Esophagus muscularis mucosa (tissue), 4 donors: ENCODE measurements at places on chromosomes 1 and 21. TPM values are rescaled to one million over a fixed set of nuclear protein-coding genes. Genes with fewer than 3 reads are reported as not detected.

DNA sequence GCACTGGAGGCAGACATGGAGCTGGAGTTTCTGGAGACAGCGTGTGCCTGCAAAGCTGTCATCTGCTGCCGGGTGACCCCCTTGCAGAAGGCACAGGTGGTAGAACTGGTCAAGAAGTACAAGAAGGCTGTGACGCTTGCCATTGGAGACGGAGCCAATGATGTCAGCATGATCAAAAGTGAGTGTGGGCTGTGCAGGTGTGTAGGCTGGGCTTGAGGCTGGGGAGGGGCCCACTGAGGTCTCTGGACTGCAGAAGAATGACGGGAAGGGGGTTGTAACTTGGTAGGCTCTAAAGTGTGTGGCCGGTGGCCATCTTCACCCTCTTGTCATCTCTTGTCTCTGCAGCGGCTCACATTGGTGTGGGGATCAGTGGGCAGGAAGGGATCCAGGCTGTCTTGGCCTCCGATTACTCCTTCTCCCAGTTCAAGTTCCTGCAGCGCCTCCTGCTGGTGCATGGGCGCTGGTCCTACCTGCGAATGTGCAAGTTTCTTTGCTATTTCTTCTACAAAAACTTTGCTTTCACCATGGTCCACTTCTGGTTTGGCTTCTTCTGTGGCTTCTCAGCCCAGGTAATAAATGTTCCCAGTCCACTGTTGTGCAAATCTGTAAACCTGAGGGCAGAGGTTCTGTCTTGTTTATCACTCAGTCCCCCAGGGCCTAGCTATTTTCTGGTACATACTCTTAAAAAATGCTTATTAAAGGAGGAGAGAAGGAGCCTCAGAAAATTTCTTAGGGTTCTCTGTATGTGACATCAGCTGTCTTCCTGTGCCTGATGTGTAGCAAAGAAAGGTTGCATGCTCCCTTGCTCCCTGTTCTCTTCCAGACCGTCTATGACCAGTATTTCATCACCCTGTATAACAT is 19.9 kb downstream of the ATP8B2 start:
- peaks cover 93% of the 10 kb centered on the region for H3K36me3 ChIP-seq
- no peak overlapping the region for H3K27ac ChIP-seq
- no peak for DNase-seq
- H3K27me3 ChIP-seq: no peaks in the 10 kb centered on the region
- H3K4me3 ChIP-seq: no peak overlapping the region

DNA sequence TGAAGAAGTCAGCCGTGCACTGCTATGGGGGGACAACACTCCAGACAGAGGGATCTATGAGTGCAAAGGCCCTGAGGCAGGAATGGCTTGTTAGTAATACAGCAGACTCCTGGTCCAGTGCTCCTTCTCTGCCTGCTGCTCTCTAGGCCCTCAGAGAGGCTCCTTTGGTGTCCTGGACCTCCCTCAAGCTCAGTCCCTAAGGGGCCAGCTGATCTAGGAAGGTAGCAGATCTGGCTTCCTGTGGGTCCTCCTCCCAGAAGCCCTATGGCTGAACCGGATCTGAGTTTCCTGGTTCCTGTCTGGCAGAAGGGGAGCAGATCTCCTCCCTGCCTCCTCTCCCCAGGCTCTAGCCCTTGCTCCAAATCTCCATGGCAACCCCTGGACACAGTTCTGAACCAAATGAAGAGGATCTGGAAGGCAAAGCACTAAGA is at the start of gene LDLRAD2:
LDLRAD2 (plus strand) TSS at position 391 of the 431 bp plus-strand sequence. CDS start 187 bp downstream, outside the sequence.
- H3K27me3 ChIP-seq: no peaks in the 10 kb centered on the region
- no peak within 1 kb of the TSS for H3K27ac ChIP-seq
- no peaks in the 10 kb centered on the region for H3K36me3 ChIP-seq

DNA sequence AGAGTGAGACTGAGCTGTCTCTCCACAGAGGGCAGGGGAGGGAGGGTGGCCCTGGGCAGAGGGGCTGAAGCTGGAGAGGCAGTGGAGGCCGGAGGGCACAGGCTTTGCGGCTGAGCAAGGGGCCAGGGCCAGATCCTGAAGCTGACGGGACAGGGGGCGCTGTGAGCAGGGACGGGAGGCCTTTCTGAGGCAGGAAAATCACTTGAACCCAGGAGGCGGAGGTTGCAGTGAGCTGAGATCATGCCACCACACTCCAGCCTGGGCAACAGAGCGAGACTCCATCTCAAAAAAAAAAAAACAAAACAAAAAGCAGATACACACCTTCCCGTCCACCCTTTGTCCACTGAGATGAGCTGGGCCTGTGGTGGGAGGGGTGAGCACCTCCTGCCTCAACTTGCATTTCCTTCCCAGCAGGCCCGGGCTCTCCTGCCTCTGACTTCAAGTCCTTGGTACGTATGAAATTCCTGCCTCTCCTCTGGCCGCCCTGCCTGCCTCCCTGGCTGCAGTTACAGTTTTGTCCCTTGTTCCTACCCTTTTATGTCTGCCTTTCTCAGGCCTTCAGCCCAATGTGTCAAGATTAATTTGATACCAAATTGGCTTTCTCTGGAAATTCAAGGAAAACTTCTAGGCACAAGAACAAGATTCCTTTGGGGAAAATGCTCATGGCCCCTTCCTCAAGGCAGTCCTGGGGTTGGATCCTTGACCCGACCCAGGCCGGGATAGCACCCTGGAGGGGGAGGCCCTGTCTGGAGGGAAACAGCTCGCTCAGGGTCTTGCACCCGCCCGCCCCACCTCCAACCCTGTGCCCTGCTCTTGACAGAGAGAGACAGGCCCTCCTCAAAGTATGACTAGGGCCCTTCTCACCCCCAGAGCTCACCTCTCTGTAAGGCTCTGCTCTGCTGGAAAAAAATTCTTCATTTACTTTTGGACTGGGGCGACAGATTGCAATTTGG is 11.2 kb upstream of the ADAMTSL4 start:
- H3K4me1 ChIP-seq: peaks cover 17% of the 10 kb centered on the region
- no peaks in the 10 kb centered on the region for H3K27me3 ChIP-seq
- DNase-seq: peak; percentile 89
- no peaks in the 10 kb centered on the region for H3K36me3 ChIP-seq
- H3K4me3 ChIP-seq: no peak overlapping the region

OR14K1 gene
- total RNA-seq: not detected

GRCh38 chr1:209641832-209642172 is 10.4 kb downstream of the LAMB3 start:
- no peak for DNase-seq
- H3K36me3 ChIP-seq: no peaks in the 10 kb centered on the region
- H3K27ac ChIP-seq: peak overlapping the region; percentile 79
- peaks cover 41% of the 10 kb centered on the region for H3K4me1 ChIP-seq
- H3K4me3 ChIP-seq: no peak overlapping the region

DNA sequence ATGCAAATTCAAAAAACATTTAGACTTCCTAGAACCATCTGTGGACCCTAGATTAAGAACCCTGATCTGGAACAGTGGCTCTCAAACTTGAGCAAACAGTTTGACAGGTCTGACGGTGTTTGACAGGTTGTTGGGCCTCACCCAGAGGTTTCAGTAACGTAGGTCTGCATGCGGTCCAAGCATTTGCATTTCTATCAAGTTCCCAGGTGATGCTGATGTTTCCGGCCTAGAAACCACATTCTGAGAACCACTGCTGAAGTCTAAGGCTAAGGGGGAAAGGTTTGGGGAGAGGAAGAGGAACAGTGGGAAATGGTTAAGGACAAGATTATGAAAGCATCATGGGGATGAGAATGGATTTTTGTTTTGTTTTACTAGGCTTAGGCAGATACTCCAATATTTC is 48.6 kb downstream of the MDM4 start:
- no peak for DNase-seq
- no peak overlapping the region for H3K4me3 ChIP-seq
- H3K36me3 ChIP-seq: peaks cover 33% of the 10 kb centered on the region
- H3K27ac ChIP-seq: no peak overlapping the region
- H3K4me1 ChIP-seq: peaks cover 12% of the 10 kb centered on the region

DNA sequence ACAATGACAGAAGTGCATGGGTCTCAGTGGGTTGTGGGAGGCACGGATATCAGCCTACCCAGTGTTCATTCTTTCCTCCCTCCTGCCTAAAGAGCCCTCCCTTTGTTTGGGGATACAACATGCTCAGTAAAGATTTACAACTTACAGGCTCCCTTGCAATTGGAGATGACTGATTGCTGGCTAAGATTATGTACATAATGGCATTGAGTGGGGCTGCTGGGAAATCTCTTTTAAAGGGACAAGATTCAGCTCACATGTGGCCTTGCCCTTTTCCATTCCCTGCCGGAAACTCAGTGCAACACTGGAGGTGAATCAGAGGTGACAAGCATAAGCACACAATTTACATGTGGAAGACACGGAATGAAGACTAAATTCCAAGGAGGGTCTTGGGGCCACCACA is 83.7 kb upstream of the CHRM3 start:
- H3K4me1 ChIP-seq: peaks cover 15% of the 10 kb centered on the region
- H3K27ac ChIP-seq: no peak overlapping the region
- DNase-seq: no peak
- no peaks in the 10 kb centered on the region for H3K36me3 ChIP-seq

ASPM gene
- total RNA-seq: 0.75 TPM

DNA sequence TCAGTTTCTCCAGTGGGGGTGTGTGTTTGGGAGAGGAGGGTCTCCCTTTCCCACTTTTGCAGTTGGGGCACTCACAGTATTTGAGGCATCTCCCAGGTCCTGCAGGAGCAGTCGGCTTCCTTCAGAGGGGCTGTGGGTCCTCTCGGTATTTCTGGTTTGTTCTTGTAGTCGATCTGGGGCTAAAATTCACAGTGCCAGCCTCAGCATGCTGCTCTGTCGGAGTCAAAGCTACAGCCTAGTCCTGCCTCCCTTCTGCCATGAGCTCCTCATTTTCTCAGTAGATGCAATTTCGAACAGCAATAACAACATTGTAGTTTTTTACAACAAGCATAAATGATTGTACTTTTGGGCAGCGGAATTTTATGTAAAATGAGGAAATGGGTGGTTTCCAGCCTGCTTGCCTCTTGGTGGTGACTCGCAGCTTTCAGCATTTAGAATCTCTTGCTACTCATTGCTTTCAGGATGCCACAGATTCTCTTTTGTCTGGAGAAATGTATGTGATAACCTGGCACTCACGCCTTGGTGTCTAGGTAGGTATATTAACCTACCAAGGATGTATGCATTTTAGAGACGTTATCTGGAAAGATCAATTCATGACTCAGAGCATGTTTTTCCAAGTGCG is 82.4 kb upstream of the C21orf91 start:
- H3K4me1 ChIP-seq: peaks cover 3% of the 10 kb centered on the region
- H3K36me3 ChIP-seq: no peaks in the 10 kb centered on the region
- no peak overlapping the region for H3K27ac ChIP-seq
- no peaks in the 10 kb centered on the region for H3K27me3 ChIP-seq
- H3K4me3 ChIP-seq: no peak overlapping the region

DNA sequence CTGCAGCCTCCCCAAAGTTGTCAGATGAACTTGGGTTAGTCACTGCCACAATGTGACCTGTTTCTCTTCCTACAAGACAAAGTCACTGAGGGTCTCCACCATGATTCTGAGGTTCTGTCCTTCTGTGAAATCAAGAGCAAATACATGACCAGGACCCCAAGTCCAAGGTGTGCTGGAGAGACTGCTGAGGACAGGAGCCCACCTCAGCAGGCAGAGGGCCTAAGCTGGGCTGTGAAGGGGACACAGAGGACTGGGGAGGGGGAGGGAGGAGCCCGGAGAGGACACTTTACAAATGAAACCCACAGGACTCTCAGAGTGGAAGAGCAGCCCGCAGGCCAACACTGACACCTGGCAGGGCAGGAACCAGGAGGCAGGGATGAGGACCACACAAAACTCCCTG is 3.3 kb downstream of the PGLYRP3 start:
- H3K4me1 ChIP-seq: no peaks in the 10 kb centered on the region
- no peaks in the 10 kb centered on the region for H3K27me3 ChIP-seq
- no peaks in the 10 kb centered on the region for H3K36me3 ChIP-seq
- H3K27ac ChIP-seq: no peak overlapping the region
- DNase-seq: peak; percentile 79

- H3K36me3 ChIP-seq: no peaks in the 10 kb centered on the region
- H3K4me1 ChIP-seq: peaks cover 75% of the 10 kb centered on the region
- H3K27ac ChIP-seq: peak overlapping the region; percentile 84
- no peaks in the 10 kb centered on the region for H3K27me3 ChIP-seq
Measured at GRCh38 chr1:40711465-40712404, 20.2 kb downstream of the NFYC start.

CD53 gene
- 62.0 TPM for total RNA-seq

- no peaks in the 10 kb centered on the region for H3K27me3 ChIP-seq
- H3K4me1 ChIP-seq: peaks cover 18% of the 10 kb centered on the region
- H3K27ac ChIP-seq: no peak overlapping the region
- DNase-seq: no peak
- no peak overlapping the region for H3K4me3 ChIP-seq
Measured at GRCh38 chr21:28516991-28517592, 475.6 kb downstream of the LTN1 start.

GRCh38 chr1:39149509-39149908 is 55.0 kb upstream of the MACF1 start:
- peaks cover 87% of the 10 kb centered on the region for H3K4me1 ChIP-seq
- H3K27me3 ChIP-seq: no peaks in the 10 kb centered on the region
- H3K4me3 ChIP-seq: no peak overlapping the region
- no peak for DNase-seq
- no peak overlapping the region for H3K27ac ChIP-seq

CDC7 gene
- 2.8 TPM for total RNA-seq

DNA sequence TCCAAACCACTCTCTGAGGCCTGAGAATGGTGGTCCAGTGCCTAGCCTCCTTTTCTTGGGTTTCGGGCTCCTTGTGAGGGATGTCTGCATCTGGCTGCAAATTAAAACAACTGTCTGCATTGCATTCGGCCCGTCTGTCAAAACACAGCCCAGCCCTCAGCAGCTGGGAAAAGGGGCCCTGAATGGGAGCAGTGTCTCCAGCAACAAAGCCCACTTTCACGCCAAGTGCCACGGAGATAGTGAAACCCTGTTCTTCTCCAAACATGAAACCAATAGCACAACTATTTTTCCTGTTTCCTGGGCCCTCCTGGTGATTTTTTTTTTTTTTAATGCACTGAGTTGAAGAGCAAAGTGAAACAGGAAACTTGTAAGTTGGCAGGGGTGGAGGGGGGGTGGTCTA is 138.4 kb downstream of the PLXNA2 start:
- H3K27me3 ChIP-seq: no peaks in the 10 kb centered on the region
- peaks cover 8% of the 10 kb centered on the region for H3K4me1 ChIP-seq
- DNase-seq: no peak
- H3K4me3 ChIP-seq: no peak overlapping the region
- H3K36me3 ChIP-seq: peaks cover 17% of the 10 kb centered on the region

DNA sequence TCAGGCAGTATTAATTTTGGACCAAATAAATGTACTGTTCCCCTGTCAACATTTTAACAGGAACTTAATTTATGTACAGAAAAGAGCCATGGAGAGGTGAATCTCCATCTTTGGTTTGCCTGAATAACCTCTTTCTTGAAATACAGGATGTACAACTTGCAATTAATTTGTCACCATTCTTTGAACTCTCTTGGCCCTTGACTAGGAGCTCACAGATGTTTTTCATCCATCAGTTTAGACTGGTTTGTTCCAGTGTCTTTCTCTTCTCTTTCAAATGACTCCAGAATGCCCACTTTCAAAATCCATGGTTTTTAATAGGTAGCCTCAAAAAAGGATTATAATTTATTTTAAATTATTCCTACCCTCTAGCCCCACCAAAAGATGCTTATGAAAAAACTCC is 5.0 kb downstream of the MAP3K7CL start:
- H3K4me1 ChIP-seq: peaks cover 4% of the 10 kb centered on the region
- H3K27me3 ChIP-seq: no peaks in the 10 kb centered on the region
- H3K27ac ChIP-seq: no peak overlapping the region
- no peak for DNase-seq
